CD4-positive, alpha-beta T cell (primary cell): ENCODE measurements at places on chromosomes 7 and 10. TPM values are rescaled to one million over a fixed set of nuclear protein-coding genes. Genes with fewer than 3 reads are reported as not detected.
A peak's percentile ranks its signal among the peaks of the same experiment; 100 is the strongest.

- H3K27ac ChIP-seq, result no peak overlapping the region
- H3K27me3 ChIP-seq, result peaks cover 75% of the 10 kb centered on the region
- H3K4me1 ChIP-seq, result peaks cover 20% of the 10 kb centered on the region
These were observed 433 bp upstream of the PLXNA4 start for GRCh38 chr7:132576721-132577085.

GRCh38 chr10:9992661-9993060, 1025.0 kb upstream of the CELF2 start:
- DNase-seq, result no peak
- no peaks in the 10 kb centered on the region for H3K4me1 ChIP-seq
- H3K27me3 ChIP-seq, result no peaks in the 10 kb centered on the region

The SLC37A3 gene
- total RNA-seq, result 25.6 TPM

- no peak overlapping the region for H3K4me3 ChIP-seq
- no peak overlapping the region for H3K27ac ChIP-seq
- no peaks in the 10 kb centered on the region for H3K36me3 ChIP-seq
- H3K4me1 ChIP-seq, result no peaks in the 10 kb centered on the region
These were observed 19.8 kb downstream of the OR2F1 start for GRCh38 chr7:143974459-143974858.

The CTBP2 gene
- 0.17 TPM for total RNA-seq

DNA sequence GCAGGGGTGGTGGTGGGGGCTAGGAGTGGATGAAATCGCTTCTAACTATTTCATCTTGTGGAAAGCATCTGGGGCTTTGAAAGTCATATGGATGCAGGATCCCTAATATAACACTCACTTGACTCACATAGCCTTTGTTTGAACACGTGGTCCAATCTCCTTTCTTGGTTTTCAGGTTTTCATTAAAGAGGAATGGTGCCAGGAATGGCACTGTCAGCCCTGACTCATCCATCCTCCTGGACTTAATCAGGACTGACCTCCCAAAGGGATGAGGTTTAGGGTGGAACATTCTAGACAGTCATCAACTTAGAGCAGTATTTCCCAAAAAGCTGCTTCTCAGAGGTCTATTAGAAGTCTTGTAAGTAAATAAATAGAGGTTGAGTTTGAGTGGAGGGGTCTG, 162.0 kb upstream of the PLXNA4 start:
- no peaks in the 10 kb centered on the region for H3K36me3 ChIP-seq
- no peak overlapping the region for H3K27ac ChIP-seq
- no peaks in the 10 kb centered on the region for H3K4me1 ChIP-seq
- DNase-seq, result no peak
- no peaks in the 10 kb centered on the region for H3K27me3 ChIP-seq

The AMZ1 gene
- total RNA-seq, result 0.25 TPM

GRCh38 chr10:72292223-72292691, 18.5 kb downstream of the DDIT4 start:
- H3K4me1 ChIP-seq, result peaks cover 67% of the 10 kb centered on the region
- H3K27ac ChIP-seq, result no peak overlapping the region
- no peaks in the 10 kb centered on the region for H3K36me3 ChIP-seq
- no peaks in the 10 kb centered on the region for H3K27me3 ChIP-seq
- H3K4me3 ChIP-seq, result no peak overlapping the region
- peak; percentile 35 for DNase-seq

GRCh38 chr10:4080225-4080805, 295.3 kb upstream of the KLF6 start:
- H3K4me3 ChIP-seq, result no peak overlapping the region
- peak overlapping the region; percentile 51 for H3K27ac ChIP-seq
- DNase-seq, result no peak
- H3K27me3 ChIP-seq, result no peaks in the 10 kb centered on the region
- H3K36me3 ChIP-seq, result no peaks in the 10 kb centered on the region
- H3K4me1 ChIP-seq, result peaks cover 58% of the 10 kb centered on the region

The CALCR gene
- not detected for total RNA-seq

DNA sequence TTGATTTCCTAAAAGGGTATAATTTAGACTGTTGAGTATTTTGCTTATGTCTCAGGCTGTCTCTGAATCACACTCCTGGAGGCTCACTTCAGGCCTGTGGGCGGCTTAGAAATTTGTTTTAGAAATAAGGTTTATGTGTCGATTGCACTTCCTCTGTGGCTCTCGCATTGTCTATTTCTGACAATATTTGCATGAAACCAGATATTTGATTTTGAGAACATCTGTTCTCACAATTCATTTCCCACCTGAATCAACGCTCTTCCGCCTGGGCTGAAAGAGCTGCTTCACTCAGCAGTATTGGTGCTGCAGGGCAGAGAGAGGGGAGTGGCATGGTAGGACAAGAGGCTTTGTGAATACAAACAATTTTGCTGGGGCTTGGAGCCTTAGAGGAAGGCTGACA, 262.0 kb downstream of the ADRA2A start:
- H3K27ac ChIP-seq, result no peak overlapping the region
- H3K27me3 ChIP-seq, result no peaks in the 10 kb centered on the region
- no peak for DNase-seq
- H3K4me1 ChIP-seq, result no peaks in the 10 kb centered on the region
- H3K4me3 ChIP-seq, result no peak overlapping the region

The MUC12 gene
- 0.39 TPM for total RNA-seq
